ENCODE measurements at places on chromosomes 3 and 15.
A peak's percentile ranks its signal among the peaks of the same experiment; 100 is the strongest.

GRCh38 chr3:58022490-58022889 lies 14.3 kb downstream of the FLNB start:
- DNase-seq = no peak

DNA sequence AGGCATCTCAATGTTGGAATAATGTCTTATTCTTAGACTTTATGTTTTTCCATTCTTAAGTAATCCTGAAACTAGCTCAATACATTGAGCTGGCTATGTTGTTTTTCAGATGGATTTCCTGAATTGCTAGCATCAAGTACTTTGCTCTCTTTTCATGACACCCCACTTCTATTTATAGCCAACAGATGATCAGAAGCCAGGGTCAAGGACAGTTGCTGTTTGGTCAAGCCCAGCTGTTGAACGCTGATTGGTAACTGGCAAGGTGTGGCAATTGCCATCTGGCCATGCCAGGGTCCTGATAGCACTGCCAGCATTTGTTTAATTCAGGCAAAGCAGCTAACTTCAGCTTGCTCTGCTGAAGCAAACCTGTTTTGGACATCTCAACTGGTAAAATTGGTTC lies 46.2 kb upstream of the PLCL2 start:
- no peak for DNase-seq

DNA sequence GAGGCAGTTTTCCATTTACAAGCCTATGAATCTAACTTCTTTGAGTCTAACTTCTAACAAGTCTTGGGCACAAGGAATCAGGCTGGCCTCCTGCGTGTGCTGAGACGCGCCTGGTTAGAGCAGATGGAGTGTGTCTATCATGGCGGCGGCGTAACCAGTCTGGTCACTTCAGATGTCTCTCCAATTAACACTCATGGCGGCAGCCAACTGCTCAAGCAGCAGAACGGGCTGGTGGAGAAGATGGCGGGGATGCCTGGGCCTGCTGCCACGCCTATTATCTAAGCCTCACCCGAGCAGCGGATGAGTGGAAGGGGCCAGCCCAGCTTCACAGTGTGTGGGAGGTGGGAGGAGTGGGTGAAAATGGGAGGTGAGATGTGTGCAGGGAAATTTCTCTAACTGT lies 246.4 kb upstream of the TPRG1 start:
- DNase-seq = no peak

GRCh38 chr3:70982700-70983140 lies 600.8 kb downstream of the FOXP1 start:
- DNase-seq = peak; percentile 40

DNA sequence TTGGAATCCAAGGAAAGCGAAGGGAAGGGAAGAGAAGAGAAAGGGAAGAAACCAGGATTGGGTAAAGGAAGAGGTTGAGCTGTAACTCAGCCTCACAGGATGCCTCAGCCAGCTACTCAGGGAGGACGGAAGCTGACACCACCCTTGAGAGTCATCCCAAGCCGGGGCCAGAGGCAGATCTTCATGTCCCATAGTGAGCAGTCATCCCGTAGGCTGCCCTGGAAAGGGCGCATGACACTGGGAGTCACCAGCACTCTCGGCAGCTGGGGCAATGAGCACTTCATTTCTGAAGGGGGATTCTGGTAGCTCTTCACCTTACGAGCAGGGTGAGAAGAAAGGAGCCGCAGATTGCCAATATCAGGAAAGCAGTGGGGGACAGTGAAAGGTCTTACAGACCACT lies 60.1 kb upstream of the PCSK6 start:
- no peak for DNase-seq

- DNase-seq = no peak
These were observed 43.2 kb downstream of the EPHB3 start for GRCh38 chr3:184604615-184605290.

DNA sequence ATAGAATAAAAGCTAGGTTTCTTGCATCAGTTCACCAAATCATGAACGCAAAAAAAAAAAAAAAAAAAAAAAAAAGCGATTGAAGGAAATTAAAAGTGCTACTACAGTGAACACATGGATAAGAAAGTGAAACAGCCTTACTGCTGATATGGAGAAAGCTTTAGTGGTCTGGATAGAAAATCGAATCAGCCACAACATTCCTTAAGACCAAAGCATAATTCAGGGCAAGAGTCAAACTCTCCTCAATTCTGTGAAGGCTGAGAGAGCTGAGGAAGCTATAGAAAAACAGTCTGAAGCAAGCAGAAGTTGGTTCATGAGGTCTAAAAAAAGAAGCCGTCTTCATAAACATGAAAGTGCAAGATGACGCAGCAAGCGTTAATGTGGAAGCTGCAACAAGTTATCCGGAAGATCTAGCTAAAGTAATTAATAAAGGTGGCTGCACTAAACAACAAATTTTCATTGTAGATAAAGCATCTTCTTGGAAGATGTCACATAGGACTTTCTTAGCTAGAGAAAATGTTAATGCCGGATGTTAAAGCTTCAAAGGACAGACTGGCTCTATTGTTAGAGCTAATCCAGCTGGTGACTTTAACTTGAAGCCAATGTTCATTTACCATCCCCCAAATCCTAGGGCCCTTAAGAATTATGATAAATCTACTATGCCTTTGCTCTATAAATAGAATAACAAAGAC lies 19.2 kb downstream of the P3H2 start:
- DNase-seq = no peak

All from H54 (cell line).